Fibroblast of lung (primary cell): ENCODE measurements at places on chromosomes 4 and X. TPM values are rescaled to one million over a fixed set of nuclear protein-coding genes. Genes with fewer than 3 reads are reported as not detected.

Gene ARX
- total RNA-seq: not detected in 2 replicates

Gene MAGEA1
- not detected in 2 replicates for total RNA-seq

Gene VAMP7
- 31.8 and 40.1 TPM in 2 replicates for total RNA-seq

Gene PAGE1
- not detected in 2 replicates for total RNA-seq

Gene LRCH2
- total RNA-seq: 12.8 and 19.5 TPM in 2 replicates

Gene MAGT1
- total RNA-seq: 156 and 211 TPM in 2 replicates

Gene HELT
- total RNA-seq: not detected in 2 replicates

Gene AR
- 8.0 and 15.0 TPM in 2 replicates for total RNA-seq

Gene RAB39B
- total RNA-seq: 1.3 and 3.0 TPM in 2 replicates

Gene PHKA1
- total RNA-seq: 4.4 and 9.1 TPM in 2 replicates

Gene CXXC4
- under 0.01 TPM in 2 replicates for total RNA-seq

Gene ZFP42
- total RNA-seq: 0.26 and 0.33 TPM in 2 replicates

Gene CYLC1
- not detected in 2 replicates for total RNA-seq

Gene RHOXF2B
- total RNA-seq: not detected in 2 replicates

Gene SPANXD
- total RNA-seq: not detected in 2 replicates

Gene HTN3
- total RNA-seq: not detected in 2 replicates

Gene KLHL2
- 23.1 and 26.1 TPM in 2 replicates for total RNA-seq

Gene ZNF41
- total RNA-seq: 5.3 and 5.4 TPM in 2 replicates

Gene DLG3
- 20.0 and 24.6 TPM in 2 replicates for total RNA-seq

Gene SH3RF1
- total RNA-seq: 10.5 and 13.0 TPM in 2 replicates

Gene TCEAL6
- not detected in 2 replicates for total RNA-seq

Gene SHROOM3
- 11.0 and 23.9 TPM in 2 replicates for total RNA-seq

Gene PF4V1
- not detected in 2 replicates for total RNA-seq

Gene SLC4A4
- total RNA-seq: 9.8 and 12.2 TPM in 2 replicates

Gene CSAG1
- total RNA-seq: not detected in 2 replicates

Gene ACOT9
- 33.1 and 42.3 TPM in 2 replicates for total RNA-seq

Gene KLHL4
- total RNA-seq: 2.1 and 3.5 TPM in 2 replicates

Gene TMPRSS11F
- total RNA-seq: not detected in 2 replicates

Gene ADRA2C
- total RNA-seq: 0.26 and 0.33 TPM in 2 replicates

Gene USP26
- not detected in 2 replicates for total RNA-seq

Gene RPL9
- 2,253 and 4,642 TPM in 2 replicates for total RNA-seq

Gene NAT8L
- total RNA-seq: 0.17 and 0.26 TPM in 2 replicates

Gene PDZD4
- under 0.01 and 0.26 TPM in 2 replicates for total RNA-seq

Gene CNGA2
- total RNA-seq: not detected in 2 replicates

Gene THAP6
- 14.1 and 18.8 TPM in 2 replicates for total RNA-seq

Gene UGT2A1
- not detected in 2 replicates for total RNA-seq

Gene KCND1
- 0.77 and 1.3 TPM in 2 replicates for total RNA-seq
